ENCODE measurements at places on chromosomes 12 and 14.

GRCh38 chr12:129530517-129530916 lies 373.3 kb downstream of the TMEM132D start:
- DNase-seq, result no peak

- DNase-seq, result no peak
These were observed 22.9 kb downstream of the VDR start for GRCh38 chr12:47881826-47882427.

- no peak for DNase-seq
These were observed 54.3 kb downstream of the SVOP start for GRCh38 chr12:108966378-108967151.

DNA sequence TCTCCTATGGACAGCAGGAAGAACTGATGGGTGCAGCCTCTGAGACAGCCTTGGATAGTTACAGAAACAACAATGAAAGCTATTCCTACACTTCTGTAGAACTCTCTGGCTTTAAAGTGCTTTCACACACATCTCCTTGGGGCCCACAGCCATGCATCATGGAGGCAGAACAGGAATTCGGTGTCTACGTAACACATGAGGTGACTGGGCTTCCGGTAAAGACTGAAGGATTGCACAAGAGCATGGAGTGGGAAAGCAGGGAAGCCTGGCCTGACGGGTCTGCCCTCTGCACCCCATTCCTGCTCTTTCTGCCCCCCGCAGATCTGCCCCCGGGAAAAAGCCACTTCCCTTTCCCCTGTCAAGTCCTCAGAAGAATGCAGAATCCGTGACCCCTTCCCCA lies 82.6 kb downstream of the VWF start:
- no peak for DNase-seq

GRCh38 chr12:68980476-68981212 lies 47.7 kb upstream of the CPM start:
- DNase-seq, result no peak

- DNase-seq, result no peak
These were observed 3.7 kb downstream of the ABHD12B start for GRCh38 chr14:50875359-50876070.

DNA sequence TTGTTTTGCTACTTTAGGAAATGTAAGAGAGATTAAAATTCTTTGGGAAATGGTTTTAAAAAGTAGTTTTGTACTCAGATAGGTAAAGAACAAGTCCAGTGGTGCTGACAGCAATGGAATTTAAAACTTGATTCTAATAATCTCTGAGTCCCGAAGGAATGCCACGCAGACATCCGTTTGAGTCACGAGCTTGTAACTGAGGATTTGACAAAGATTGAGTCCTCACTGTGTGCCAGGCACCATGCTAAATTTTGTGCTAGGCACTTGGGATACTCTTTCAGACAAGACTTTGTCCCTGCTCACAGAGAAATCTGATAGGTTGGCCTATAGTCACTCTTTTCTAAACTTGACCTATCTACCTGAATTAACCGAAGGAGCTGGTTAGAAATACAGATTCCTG lies 12.7 kb downstream of the FLRT2 start:
- no peak for DNase-seq

DNA sequence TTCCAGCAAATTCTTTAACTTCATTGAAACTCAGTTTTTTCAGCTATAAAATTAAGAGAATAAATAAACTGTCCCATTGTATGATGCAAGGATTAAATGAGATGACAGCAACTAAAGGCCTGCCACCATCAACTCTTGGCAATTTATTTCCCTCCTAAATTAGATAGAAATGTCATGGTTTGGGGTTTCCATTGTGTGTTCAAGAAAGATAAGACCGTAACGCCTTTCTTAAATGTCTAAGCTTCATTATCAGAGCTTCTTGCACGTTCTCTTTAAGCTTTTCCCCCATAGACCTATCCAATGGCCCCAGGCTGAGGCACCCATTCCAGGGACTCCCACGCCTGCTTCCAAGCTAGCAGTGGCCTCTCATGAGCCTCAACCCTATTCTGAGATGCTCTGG lies 281.9 kb downstream of the CACNA1C start:
- DNase-seq, result no peak

DNA sequence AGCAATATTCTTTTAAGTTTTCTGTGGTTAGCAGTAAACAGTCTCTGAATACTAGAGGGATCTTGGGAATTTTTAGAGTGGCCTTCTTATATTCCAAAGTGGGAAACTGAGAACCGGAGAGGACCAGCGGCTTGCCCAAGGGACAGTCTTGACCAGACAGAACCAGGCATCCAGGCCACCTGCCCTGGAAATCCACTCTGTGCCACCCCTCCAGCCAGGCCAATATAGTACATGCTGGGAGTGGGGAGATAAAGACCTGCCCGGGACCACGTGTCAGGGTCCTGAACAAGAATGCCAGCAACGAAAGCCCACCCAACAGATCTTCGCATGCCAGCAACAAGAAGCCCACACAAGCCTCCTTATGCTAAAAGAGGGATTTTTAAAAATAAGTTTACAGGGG lies 49.4 kb upstream of the RIN3 start:
- no peak for DNase-seq

DNA sequence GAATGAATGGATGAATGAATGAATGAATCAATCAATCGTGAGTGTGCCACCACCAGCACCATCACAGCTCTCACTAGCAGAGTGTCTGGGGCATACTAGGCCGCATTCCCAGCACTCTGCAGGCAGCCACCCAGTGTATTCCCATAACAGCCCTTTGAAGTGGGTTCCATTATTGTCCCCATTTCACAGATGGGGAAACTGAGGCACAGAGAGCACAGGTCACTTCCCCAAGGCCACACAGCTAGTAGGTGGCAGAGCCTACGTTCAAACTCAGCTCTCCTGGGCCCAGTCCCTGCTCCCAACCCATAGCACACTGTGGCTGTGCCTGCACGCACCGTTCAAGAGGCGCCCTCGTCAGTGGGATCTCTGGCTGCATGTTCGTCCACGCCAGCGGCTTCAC lies 88.1 kb downstream of the RFLNA start:
- no peak for DNase-seq

GRCh38 chr12:54555670-54556257 lies 6.4 kb downstream of the PDE1B start:
- no peak for DNase-seq

GRCh38 chr12:67424784-67425183 lies 155.6 kb downstream of the CAND1 start:
- no peak for DNase-seq

Measured in osteocyte (in vitro differentiated cells).